ENCODE measurements at places on chromosomes 1 and 21.

GRCh38 chr1:226686440-226687425 lies 52.3 kb downstream of the ITPKB start:
- DNase-seq, result no peak

DNA sequence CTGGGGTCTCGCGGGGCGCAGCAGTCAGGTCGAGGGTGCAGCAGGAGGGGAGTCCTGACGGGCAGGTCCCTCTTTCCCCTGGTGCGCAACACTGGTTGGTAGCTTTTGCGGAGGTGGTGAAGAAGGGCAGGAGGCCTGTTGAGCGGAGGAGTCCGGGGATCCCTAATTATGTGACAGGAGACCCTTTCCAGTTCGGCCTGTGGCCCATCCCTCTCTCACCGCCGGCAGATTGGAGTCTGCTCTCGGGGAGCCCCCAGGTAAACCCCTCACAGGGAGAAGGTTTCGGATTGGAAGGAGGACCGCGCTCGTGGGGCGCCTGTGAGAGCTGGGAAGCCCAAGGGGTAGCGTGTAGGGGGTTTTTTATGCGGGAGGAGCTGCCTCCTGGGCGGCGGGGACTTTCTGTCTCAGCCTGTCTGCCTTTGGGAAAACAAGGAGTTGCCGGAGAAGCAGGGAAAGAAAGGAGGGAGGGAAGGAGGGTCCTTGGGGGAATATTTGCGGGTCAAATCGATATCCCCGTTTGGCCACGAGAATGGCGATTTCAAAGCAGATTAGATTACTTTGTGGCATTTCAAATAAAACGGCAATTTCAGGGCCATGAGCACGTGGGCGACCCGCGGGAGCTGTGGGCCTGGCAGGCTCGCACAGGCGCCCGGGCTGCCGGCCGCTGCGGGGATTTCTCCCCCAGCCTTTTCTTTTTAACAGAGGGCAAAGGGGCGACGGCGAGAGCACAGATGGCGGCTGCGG lies 9.5 kb downstream of the SIM2 start:
- DNase-seq, result no peak

DNA sequence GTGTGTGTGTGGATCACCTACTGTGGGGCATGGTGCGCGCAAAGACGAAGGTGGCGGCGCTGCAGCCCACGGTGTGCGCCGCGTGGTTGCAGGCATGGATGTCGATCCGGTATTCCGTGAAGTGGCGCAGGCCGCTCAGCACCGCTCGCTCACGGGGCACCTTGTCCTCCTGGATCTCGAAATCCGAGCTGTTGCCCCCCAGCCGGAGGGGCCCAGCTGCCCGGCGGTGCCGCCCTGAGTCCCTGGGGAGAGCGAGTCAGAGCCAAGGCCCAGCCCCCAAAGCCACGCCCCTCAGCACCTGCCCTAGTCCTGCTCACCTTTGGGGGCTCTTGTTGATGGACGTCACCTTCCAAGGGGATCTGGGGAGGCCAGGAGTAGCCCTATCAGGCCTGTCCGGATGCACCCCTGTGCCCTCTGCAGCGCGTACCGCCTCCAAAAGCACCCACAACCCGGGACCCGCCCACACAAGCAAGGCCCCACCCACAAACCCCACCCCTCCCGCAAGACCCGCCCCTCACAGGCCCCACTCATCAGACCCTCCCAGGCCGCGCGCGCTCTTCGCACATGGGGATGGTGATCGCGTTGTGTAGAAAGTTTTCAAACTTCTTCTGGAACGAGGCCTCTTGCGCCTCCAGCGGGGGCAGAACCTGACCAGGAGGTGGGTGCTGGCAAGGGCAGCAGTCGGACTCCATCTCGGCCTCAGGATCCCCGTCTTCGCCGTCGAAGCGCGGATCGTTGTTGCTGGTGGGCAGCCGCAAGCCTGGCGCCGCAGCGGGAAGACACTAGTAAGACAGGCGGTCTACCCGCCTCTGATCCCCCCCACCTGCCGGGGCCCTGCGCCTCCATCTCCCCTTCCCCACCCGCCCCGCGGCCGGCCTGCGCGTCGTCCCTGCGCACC lies 13.6 kb downstream of the INSRR start:
- no peak for DNase-seq

DNA sequence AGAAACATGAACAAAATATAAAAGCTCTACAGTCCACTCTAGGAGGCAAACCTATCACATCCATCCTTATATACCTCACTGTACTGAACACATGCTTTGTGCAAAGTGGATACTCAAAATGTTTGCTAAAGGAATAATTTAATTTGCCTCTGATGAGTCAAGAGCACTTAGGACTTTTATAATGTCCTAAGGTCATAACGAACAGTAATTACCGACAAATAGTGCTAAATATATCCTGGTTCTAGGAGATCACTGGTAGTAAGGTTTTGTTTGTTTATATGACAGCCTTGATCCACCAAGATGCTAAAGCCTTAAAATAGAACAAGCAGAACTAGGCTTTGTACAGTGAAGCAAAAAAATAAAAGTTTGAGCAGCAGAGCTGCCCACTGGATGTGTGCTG lies 70.6 kb downstream of the GADD45A start:
- DNase-seq, result no peak

- DNase-seq, result no peak
These were observed 232.1 kb upstream of the KAZN start for GRCh38 chr1:14366091-14367018.

DNA sequence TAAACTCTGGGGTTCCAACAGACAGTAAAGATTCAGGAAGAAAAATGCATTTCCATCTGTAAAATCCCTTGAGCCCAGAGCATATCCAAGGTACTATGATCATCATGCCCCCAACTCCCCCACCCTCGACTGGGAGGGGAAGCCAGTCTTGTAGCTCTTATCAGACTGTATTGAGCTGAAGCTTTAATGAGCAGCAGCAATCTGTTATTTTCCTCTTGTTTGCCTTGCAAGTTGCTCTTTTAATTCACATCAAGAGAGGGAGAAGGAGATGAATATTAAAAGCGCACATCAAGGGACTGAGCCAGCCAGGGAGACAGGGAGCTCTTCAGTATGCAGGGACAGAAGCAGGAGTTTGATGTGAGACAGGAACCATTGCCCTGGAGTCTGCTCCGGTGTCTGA lies 52.5 kb upstream of the KCNA3 start:
- no peak for DNase-seq

DNA sequence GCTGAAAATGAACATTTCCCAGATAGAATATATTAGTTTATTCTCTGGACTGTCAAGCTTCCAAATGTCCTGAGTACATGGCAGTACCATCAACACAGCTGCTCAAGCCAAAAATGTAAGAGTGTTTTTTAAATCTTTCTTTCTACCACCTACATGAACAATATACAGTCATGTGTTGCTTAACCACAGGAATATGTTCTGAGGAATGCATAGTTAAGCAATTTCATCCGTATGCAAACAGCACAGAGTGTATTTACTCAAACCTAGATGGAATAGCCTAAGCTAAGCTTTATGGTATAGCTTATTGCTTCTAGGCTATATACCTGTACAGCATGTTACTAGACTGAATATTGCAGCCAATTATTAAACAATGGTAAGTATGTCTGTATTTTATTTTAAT lies 561.9 kb upstream of the ADGRL4 start:
- no peak for DNase-seq

DNA sequence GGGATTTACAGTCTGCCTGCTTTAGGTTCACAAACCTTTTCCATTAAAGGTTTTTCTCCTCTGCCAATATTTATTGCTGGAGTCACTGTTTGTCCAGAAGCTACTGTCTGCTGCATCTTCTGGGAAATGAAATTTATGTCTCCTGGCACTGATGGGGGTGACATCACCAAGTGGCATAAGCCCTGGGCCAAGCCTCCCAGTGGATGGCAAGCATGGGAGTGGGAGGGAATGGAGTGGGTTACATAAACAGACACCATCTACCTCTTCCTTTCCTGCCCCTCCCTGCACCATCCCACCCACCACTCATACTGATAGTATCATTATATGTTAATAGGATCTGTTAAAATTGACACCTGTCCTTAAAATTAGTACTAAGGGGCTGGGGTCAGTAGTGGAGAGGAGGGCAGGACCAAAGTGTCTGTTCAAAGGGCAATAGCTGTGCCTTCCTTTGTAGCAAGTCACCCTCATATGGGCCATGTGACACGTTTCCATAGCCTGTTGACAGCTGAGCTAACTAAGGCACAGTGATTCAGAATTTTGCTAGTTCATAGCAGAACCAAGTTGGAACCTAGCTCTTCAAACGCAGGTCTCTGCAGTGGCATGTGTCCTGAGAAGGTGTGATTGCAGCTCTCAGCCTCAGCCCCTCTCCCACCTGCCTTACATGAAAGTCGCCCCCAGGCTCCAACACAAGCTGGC lies 71.0 kb downstream of the MAB21L3 start:
- no peak for DNase-seq

DNA sequence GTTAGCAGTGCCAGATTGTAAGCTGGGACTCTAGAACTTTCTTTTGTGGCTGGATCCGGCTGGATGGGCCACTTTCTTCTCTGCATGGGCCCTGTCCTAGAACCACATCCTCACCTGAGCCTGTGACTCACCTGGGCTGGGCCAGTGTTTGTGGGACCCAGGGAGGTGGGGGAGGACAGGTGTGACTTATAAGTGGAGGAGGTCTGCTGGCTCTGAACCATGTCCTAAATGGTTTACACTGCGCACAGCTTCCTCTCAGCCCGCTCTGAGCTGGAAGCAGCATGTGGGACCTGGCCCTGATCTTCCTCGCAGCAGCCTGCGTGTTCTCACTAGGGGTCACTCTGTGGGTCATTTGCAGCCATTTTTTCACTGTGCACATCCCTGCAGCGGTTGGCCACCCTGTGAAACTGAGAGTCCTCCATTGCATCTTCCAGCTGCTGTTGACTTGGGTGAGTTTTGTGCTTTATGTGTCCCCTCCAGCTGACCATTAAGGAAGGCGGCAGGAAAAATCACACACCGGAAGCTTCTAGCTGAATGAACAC lies at the start of gene AADACL3:
Gene AADACL3 (plus strand): TSS at position 215 of the 542 bp plus-strand sequence. CDS start 67 bp downstream, at position 282.
- no peak for DNase-seq

- no peak for DNase-seq
These were observed 211.9 kb downstream of the NPHP4 start for GRCh38 chr1:5780324-5780716.

- no peak for DNase-seq
These were observed 72.8 kb downstream of the S100B start for GRCh38 chr21:46532080-46532479.

DNA sequence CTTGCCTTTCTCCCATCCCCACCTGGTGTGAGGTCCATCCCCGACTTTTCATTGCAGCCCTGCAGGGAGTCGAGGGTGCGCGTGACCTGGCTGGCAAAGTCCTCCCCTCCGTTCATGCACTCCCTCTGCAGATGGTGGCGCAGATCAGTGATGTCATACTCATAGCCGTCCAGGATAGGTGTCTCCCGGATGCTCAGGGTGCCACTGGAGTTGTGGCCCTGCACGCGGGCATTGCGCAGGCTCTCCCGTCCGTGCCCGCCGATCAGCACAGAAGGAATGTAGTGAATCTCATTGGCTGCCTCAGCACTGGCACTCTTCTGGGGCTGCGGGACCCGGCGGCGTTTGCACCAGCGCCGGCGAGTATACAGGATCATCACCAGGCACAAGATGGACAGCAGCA lies 132.1 kb downstream of the ASTN1 start:
- DNase-seq, result no peak

- DNase-seq, result no peak
These were observed 52.3 kb downstream of the MAB21L3 start for GRCh38 chr1:116163533-116163932.

GRCh38 chr1:246418565-246419312 lies 88.3 kb downstream of the SMYD3 start:
- DNase-seq, result no peak

DNA sequence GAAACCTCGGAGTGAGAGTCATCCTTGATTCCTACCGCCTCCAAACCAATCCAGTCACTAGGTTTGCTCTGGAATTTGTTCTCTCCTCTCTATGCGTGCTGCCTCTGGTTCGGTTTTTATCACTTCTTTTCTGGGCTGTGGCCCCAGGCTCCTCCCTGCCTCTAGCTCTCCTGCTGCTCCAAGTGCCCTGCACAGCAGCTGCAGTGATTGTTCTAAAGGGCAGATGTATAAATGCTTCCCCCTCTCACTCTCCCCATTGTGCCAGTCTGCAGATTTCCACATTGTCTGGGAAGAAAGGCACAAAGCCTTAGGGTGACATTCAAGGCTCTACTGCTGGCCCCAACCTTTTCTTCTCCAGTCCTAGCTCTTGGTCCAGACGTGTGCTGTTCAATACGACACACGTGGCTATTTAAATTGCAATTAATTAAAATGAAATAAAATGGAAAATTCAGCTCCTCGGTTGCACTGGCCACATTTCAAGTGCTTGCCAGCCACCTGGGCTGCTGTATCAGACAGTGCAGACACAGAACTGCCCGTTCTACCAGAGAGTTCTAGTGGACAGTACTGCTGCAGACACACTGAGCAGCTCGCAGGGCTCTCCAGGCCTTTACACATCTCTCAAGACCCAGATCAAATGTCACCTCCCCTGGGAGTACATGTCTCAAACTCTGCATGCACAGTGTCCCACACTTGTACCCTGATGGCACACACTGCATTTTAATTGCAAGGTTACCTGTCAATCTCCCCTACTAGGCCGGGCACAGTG lies 12.4 kb downstream of the TRIM62 start:
- no peak for DNase-seq

- DNase-seq, result no peak
These were observed 70.7 kb downstream of the RYR2 start for GRCh38 chr1:237112663-237113062.

GRCh38 chr1:60227601-60228000 lies 154.0 kb upstream of the C1orf87 start:
- no peak for DNase-seq

- no peak for DNase-seq
These were observed 14.2 kb downstream of the COL6A1 start for GRCh38 chr21:45995686-45996179.

GRCh38 chr1:43527111-43527878 lies 3.4 kb upstream of the PTPRF start:
- DNase-seq, result no peak

DNA sequence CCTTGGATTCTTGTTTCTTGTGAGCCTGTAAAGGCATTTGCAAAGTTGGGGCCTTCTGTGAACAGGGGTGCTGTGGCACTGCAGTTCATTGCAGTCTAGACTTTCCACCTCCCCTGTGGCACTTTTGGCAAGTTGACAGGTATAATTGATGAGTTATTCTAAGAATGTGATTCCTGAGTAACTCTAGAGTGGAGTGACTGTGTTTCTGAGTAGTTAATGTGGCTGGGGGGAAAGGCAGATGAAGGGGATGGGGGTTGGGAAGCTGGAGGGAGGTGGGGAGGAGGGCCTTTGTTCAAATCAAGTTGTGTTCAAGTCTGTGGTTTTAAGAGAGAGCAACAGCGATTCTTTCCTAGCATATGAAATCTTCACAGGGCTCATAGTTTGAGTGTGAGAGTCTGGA lies 32.9 kb downstream of the PBX1 start:
- no peak for DNase-seq

GRCh38 chr21:45255381-45256020 lies 32.2 kb downstream of the POFUT2 start:
- no peak for DNase-seq

GRCh38 chr1:181794332-181794731 lies 267.2 kb downstream of the ZNF648 start:
- no peak for DNase-seq

GRCh38 chr1:37794372-37795339 lies 1.0 kb downstream of the MANEAL start:
- DNase-seq, result no peak
